ENCODE measurements at places on chromosomes 2 and 18.

- no peak for DNase-seq
Observed at GRCh38 chr2:218397463-218397819, 2.2 kb upstream of the CTDSP1 start.

DNA sequence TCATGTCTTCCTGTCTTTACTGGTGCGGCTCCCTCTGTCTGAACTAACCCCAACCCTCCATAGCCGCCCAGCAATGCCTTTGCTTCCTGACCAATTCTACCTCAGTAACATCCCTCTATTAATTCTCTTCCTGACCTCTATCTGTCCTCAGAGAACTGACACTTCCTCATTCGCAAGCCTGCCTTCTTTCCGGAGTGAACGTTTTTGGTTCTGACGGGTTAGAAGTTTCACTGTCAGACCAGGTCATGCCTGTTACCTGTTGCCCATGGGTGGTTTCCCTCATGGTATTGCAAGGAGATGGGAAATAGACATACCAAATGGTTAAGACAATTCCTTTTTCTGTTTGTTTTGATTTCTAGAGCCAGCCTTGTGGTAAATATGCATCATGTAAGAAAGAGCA, 453.4 kb upstream of the SLC14A2 start:
- no peak for DNase-seq

- DNase-seq, result no peak
Observed at GRCh38 chr2:181005809-181006208, 25.4 kb downstream of the UBE2E3 start.

DNA sequence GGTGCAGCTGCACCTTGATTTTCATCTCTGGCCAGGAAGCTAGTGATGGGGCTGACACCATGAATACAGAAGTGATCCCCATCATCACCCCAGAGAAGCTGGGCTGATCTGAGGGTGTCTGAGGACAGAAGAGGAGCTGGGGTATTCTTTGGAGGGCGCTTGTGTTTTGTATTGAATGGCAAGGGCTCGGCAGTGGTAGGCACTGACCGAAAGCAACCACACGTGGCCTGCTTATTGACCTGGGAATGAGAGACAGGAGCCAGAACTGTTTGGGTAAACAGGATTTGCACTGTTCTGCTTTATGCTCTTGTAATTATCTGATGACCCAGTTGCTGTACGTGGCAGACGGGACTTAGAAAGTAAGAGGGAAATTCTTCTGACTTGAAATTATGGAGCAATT, 62.6 kb upstream of the RPL31 start:
- DNase-seq, result no peak

DNA sequence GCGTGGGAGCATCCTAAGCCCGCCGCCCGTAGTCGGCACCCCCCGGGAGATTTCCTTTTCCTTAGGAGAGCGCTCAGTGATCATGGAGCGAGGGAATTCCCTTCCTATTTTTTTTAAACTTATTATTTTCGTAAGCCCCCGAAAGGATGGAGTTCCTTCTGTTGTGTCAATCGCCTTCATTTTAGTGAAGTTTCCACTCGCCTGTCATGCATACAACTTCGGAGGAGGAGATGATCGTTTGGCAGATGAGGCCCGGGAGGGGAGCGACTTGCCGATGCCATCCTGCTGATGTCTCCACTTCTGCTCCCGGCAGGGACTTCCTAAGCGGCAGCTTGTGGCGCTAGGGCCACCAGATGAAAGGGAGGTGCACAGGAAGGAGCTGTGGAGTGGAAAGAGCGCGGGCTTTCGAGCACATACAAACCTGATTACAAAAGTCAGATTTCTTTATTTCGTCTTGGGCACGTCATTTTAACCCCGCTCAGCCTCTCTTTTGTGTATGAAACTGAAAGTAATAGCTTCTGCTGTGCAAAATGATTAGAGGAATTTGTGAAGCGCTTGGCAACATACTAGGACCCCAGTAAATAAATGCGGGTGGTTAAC, at the start of gene ADGRF3:
TSS of gene ADGRF3 (minus strand) at position 336 of the 600 bp plus-strand sequence. CDS start 555 bp downstream, outside the sequence.
- peak; percentile 20 for DNase-seq

DNA sequence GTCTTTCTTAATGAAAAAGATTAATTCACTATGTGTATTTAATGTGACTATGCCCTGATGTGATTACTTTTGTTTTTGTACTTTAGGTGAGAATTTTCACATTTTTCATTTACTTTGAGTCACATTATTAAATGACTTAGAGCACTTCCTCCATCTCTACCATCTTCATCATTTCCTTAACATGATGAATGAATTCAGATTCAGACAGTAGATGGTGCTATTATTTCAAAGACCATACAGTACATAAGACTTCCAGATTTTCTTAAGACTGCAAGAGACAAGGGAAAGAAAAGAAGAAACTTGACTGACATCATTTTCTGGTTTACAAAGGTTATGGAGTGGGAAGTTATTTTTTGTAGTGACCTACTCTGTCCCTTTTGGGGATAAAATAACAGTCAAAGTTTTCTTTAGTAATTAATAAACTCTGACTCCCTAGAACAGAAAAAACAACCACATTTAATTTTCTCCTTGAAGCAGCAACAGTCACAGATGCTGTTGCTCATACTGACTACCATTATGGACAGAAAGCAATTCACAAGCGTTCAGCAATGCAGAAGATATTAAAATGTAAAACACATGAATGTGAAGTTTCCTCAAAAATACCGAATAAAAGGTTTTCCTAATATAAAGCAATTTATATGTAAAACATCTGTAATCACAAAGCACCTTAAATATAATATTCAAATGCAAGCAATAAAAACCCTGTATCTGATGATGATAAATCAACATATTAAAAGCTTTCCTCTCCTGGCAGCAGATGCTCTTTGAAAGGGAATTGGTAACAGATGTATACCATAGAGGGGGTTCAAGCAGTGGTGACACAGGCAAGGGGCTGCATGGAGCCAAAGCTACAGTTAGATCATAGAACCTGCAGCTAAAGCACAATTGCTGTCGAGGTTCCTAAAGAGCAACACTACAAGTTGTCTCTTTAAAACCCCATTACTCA, 1010.9 kb upstream of the NXPH2 start:
- DNase-seq, result peak; percentile 47

DNA sequence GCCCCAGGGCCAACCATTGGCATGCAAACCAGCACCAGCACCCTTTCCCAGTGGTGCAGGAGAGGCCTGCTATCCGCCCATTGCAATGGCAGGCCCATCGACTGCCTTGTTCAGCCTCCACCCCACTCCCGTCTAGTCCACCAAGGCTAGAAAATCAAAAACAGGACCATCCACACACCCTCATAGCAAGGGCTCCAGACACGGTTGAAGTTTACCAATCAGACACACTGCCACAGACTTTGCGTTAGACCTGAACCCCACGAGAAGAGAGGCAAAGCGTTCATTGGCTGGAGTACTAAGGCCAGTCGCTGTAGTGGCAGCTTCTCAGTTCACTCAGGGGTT, 95.3 kb upstream of the TEX51 start:
- DNase-seq, result no peak

GRCh38 chr18:58136879-58137278, 92.9 kb downstream of the NEDD4L start:
- no peak for DNase-seq

- DNase-seq, result no peak
Observed at GRCh38 chr18:25834061-25834460, 256.4 kb downstream of the SS18 start.

DNA sequence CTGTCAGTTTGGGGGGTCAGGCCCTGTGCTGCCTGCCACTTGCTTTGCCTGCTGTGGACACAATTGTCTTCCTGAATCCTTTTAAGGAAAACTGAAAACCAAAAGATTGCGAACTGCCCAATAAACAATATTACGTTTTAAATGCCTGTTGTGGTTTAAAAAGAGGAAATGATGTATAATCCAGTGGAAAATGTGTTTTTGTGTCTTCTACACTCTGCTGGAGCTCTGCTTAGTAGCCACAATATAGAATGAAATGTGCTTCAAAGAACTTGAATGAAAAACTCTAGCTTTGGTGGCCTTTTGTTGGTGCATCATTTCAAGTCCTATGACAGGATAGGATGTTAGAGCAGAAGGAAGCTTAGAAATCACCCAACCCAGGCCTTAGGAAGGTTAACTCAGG, 23.2 kb upstream of the CABYR start:
- no peak for DNase-seq

- no peak for DNase-seq
Observed at GRCh38 chr2:24886691-24887304, 33.2 kb downstream of the ADCY3 start.

DNA sequence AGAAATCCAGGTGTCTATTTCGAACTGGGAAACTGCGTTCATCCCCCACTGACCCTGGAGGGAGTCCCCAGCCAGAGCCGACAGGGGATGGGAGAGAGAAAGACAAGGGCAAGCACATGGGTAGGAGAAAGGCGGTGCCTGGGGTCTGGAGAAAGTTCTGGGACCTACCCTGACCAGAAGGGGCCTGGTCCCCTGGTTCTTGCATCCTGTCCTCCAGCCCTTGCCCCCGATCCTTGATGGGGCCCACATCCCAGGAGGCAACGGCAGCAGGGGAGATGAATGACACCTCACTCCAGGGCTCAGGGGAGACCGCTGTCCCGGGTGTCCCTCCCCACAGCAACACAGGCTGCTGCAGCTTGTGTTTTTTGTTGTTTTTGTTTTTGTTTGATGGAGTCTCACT, 4.9 kb downstream of the ADCY3 start:
- DNase-seq, result no peak

GRCh38 chr2:122643725-122644329, 888.4 kb downstream of the TSN start:
- DNase-seq, result peak; percentile 82

DNA sequence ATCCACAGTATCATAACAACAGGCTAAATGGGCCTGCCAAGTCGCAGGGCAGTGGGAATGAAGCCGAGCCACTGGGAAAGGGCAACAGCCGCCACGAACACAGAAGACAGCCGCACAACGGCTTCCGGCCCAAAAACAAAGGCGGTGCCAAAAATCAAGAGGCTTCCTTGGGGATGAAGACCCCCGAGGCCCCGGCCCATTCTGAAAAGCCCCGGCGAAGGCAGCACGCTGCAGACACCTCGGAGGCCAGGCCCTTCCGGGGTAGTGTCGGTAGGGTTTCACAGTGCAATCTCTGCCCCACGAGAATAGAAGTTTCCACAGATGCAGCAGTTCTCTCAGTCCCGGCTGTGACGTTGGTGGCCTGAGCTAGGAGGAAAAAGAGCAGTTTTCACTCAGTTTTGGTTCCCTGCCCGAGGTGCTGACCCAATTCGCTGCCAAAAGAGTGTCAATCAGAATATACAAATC, 32.2 kb downstream of the KCTD18 start:
- DNase-seq, result no peak

DNA sequence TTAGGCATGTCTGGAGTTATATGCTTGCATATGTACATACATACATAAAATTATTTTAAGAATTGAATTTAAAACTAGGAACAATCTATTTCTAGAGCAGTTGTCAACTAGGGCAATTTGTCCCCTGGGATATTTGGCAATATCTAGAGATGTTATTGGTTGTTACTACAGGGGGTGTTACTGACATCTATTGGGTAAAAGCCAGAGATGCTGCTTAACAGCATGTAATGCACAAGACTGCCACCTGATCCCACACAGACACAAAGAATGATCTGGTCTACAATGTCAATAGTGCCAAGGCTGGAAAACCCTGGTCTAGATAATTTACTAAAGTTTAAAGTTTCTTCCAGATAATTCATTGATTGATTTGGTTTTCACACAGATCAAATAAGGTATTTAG, 185.3 kb downstream of the NYAP2 start:
- DNase-seq, result no peak

DNA sequence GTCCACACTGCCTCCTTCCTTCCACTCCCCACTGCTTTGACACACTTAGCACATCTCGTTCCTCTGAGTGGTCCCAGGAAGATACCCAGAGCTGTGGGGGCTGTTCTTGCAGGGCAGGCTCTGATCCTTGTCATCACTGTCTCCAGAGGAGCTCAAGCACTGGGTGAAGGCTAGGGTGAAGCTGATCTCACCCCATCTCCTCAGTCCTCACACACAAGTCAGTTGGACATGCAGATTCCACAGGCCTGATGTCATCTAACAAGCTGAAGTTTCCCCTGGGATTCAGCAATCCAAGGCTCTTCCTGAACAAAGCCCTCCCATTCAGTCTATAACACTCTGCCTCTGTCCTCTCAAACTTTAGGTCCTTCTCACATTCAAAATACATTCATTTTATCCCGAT, 90.6 kb upstream of the RAB6C start:
- DNase-seq, result peak; percentile 32

- peak; percentile 84 for DNase-seq
Observed at GRCh38 chr2:98909317-98910211, 26.5 kb downstream of the CRACDL start.

DNA sequence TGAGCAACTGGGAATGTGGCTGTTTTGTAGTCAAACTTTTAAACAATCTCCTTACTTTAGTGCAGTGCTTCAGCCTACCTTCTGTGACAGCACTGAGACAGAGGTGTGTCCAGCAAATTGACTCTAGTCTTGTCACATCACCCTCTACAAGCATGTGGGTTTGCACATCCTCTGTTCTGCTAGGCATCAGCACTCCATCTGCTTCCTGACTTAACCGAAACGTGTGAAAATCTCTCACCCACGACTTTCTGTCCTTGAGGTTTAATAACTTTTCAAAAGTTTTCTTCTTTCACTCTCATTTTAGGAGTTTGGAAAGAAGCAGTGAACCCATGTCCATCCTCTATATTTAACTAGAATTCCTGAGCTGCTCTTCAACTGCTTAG, 42.6 kb downstream of the TTR start:
- no peak for DNase-seq

GRCh38 chr18:72581976-72582375, 37.8 kb upstream of the CBLN2 start:
- no peak for DNase-seq

GRCh38 chr2:50769406-50770181, 262.3 kb downstream of the NRXN1 start:
- no peak for DNase-seq

DNA sequence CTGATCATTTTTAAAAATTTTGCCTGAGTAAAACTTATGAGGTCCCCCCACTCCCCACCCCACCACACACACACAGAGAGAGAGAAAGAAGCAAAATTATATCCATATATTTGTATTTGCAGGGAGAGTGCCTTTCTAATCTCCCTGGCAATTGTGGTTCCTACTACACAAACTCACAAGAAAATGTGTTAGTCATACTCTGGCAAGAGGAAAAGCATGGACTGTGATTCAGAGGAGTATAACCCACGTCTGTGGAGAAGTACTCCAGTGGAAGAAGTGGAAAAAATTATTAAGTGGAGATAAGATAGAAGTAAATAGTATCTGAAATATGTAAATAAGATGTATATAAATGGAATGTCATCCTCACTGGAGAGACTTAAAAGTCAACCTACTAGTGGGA, 114.0 kb downstream of the DSEL start:
- DNase-seq, result peak; percentile 40

- no peak for DNase-seq
Observed at GRCh38 chr2:151508519-151508918, 98.8 kb downstream of the RIF1 start.

GRCh38 chr2:21535826-21536225, 412.1 kb downstream of the TDRD15 start:
- DNase-seq, result no peak
